ENCODE measurements at places on chromosomes 6 and 20.

DNA sequence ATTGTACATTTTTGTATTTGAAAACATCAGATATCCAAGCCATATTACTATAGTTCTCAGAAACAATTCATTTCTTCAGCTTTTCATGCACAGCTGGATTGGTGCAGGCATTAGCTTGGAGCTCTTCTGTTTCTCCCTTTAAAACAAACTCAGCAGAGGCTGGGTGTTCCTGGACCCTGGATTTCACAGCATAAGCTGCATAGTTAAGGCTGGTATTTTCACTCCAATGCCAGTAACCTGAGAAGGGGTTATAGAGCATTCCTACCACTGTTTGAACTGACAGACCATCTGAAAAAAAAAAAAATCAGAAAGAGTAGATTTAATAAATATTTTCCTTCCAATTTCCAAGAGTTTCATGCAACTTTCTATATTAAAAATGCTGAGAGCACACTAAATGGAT, 20.1 kb upstream of the FAXC start:
- no peak for DNase-seq

DNA sequence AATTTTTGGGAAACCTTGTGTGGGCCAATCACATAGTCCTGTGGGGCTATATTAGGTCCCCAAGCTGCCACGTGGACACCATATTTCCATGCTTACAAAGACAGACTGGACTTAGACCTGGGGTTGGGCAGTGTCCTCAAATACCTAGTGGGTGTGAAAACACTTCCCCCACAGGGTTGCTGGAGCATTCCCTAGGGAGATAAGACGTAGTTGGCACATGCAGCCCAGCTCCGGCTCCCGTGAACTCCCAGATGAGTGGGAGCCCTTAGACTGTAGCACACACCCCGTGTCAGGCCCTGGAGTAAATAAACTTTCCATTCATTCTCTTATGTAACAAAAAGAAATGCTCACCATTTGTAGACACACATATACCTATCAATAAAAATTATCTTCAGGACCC, 14.2 kb downstream of the KCNG1 start:
- no peak for DNase-seq

DNA sequence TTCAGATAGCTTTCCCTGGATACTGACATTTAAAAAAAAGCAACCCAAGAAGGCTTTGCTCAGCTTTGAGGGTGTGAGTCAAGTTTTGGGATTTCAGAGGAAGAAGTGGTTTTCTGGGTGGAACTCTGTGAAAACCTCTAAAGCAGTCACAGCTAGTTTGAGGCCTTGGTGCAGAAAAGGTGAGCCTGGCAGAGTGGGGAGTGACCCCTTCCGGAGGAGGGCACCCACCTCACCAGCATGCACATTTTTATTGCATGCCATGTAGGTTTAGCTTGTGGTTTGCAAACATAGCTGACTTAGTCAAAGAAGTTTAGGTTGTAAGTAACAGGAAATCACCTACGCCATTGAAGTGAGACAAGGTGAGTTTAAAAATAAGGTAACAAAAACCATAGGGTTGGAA, 146.8 kb upstream of the PMEPA1 start:
- DNase-seq = no peak

DNA sequence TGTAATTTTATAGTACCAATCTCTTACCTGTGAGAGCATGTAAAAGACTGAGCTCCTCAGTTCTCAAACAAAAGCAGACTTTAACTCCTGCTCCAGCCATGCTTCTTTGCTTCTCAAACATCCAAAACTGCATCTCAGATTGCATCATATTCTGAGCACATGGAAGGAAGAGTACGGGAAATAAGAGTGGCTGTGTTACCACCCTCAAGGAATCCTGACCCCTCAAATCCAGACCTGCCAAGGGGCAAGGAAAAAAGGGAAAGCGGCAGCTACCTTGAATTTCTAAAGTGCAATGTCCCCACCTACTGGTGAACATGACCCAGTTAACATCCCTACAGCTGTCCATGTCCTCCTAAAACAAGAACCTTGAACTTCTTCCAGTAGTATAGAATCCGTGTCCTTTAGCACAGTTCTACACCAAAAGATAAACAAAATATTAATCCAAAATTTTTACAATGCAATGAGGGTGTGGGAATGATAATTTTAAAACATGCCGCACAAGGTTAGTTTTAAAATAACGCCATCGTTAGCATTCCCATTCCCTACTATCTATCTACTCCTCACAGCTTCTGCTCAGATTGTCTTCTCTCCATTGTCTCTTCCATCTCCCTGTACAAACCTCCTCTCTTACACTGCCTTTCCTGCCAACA, 34.1 kb upstream of the HLA-DQB1 start:
- DNase-seq = no peak

- no peak for DNase-seq
Observed at GRCh38 chr6:18280084-18280483, 15.8 kb upstream of the DEK start.

DNA sequence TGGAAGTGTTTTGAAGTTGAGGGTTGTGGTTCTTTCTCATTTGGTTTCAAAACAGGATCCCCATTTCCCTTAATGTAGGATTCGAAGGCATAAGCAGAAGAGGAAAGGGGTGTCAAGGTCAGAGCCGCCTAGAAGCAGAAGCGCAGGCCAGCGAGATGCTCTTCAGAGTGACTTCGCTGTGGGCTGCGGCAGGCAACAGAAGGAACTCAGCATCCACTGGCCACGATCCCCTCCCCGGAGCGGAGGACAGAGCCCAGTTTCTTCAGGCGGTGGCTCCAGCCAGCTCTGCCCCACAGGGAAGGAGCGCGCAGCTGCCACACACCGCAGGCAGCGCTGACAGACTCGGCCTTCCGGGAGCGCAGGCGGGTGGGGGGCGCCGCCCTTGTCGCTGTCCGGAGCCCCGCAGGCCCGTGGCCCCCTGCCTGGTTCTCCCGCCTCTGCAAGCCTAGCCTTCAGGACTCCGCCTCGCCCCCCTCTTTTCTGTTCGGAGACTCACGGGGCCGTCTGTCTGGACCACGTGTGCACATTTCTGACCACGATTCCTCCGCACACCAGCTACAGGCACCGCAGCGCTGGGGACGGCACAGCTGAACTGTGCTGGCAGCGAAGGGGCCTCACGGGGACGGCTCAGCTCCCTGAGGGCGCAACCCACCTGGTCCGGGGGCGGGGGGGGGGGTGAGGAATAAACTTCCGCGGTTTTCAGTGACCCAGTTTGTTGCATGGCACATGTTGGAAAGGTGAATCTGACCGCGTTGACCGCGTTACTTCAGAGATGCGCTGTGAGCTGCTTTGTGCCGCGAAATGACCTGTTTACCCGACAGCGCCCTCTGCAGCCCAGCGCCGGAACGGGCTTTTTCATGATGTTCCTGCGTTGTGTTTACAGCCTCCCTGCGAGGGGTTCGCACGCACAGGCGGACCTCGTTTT, 26.1 kb downstream of the TTLL2 start:
- DNase-seq = peak; percentile 30

DNA sequence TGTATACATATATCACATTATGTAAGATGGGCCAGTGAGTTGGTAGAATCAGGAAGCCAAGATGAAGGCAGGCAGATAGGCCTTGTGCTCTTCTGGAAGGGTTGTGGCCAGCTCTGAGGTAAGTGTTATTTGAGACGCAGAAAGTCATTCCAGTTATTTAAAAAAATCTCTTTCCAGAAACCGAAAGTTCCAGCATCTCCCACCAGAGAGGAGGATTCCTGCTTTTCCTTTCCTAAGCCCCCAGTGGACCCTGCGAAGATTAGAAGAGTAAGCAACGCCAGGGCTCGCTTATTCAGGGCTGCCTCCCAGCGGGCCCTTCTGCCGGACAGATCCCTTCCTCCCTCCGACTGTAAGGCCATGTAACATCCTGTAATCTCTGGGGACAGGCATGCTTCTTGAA, 20.4 kb downstream of the ARMC2 start:
- no peak for DNase-seq

DNA sequence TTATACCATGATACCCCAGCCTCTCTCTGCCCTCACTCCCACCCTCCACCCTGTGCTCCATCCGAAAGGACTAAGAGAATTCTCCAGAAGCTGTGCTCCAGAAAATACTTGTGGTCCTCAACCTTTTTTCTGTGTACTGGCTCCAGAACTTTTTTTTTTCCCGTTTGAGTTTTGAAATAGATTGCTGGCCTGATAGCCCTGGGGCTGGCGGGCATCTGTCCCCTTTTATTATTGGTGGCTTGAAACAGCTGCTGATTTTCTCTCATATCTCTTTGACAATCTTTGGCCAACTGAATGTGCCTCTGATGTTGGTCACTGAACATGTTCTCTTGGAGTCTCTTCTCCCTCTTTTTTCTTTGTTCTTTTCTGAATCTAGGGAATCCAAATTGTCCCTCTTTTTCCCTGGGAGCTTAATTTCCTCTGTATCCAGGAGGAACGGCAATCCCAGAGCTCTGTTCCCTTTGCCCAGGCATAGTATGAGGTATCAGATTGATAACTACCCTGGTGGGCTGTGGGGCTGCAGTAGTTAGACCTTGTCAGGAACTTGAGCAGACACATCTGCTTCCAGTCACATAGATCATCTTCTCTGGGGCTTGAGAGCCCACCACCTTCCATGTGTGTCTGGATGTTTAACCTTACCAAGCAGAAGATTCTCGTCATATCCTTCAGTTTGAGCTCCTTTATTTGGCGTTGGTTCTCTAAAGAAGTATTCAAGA, 1.6 kb downstream of the PPARD start:
- DNase-seq = no peak

GRCh38 chr20:59270380-59270779, 30.0 kb upstream of the EDN3 start:
- no peak for DNase-seq

DNA sequence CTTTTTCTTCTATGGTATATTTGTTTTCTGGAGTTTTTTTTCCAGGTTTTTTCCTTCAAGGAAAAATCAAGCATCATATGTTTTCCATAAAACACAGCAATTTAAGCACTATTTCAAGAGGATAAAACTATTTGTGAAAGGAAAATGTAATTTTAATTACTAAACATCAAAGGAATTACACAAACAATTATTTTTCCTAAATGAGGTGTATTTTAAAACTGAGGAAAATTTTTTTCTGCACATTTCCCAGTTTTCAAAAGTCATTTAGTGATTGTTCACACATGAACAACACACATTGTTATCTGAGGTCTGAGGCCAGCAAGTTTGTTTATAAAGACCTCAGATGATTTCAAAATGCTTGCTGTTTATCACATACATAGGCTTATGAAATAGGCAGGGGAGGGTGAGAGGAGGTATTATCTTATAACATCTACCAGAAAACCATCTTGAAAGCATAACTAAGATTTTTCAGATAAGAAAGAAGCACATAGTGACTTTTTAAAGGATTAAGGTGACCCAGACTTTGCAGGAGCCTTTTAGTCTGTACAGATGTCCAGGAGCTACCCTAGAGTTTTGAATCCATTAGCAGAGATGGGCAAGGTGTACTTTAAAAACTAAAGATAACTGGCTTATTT, 381.6 kb downstream of the GJA1 start:
- no peak for DNase-seq

DNA sequence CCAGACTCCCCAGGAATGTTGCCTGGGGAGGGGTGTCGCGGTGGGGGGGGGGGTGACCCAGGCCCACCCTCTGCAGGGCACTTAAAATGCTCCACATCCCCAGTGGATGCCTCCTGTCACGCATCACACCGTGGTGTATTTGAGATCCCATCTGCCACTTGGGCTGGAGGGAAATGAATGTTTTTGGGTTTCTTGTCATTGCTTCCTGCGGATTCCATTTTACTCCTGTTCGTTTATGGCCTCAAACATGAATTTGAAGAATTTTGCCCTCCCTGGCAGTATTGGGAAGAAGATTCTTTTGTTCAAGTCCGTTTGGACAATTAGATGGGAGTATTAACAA, 544 bp upstream of the KHDC1 start:
- no peak for DNase-seq

GRCh38 chr6:6277413-6277812, 43.0 kb downstream of the F13A1 start:
- no peak for DNase-seq

DNA sequence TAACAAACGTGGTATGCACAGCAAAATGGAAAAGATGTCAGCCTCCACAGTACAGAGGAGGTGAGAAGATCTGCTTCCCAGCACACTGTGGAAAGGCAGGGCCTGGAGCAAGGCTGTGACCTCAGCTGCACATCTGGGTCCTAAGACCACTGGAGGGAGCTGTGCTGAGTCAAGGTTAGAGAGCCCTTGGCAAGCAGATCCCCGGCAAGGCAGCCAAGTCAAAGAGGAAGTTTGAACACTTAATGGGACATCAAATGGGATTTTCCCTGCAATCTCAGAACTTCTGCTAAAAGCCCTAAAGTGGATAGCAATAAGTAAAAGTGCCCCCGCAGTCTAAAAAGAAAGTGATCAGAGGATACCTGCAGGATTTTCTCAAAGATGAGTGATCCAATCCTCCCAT, 39.5 kb downstream of the UNC5CL start:
- DNase-seq = no peak

- no peak for DNase-seq
Observed at GRCh38 chr20:40949346-40949745, 79.3 kb upstream of the TOP1 start.

- DNase-seq = no peak
Observed at GRCh38 chr6:12785301-12785700, 68.7 kb downstream of the PHACTR1 start.

- DNase-seq = no peak
Observed at GRCh38 chr6:10962673-10963072, 75.8 kb downstream of the SYCP2L start.

DNA sequence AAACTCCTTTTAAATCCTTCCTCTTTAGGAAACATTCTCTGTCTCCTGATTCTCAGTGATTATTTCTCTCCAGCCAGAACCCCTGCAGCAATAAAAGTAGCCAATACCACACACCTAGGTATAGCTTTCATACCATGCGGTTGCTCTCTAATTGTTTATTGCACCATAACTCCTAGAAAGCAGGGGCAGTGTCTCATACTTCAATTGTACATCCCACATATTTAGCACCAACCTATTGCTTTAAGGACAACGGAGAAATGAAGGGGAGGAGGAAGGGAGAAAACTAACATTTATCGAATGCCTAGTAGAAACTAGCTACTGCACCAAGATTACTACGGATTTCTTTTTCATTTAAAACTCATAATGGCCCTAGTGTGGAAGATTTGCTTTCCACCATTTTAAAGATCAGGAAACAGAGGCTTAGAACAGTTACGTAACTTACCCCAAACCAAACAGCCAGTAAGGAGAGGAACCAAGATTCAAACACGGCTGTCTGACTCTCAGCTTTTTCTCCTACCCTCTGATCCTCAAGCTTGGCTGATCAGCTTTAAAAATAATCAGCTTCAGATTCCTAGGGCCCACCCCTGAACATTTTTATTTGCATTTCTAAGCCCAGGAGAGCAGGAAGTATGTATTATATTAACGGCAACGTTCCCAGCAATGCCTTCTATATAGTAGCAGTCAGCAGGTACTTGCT, 43.4 kb upstream of the ATXN1 start:
- no peak for DNase-seq

GRCh38 chr20:38723848-38724625, at the start of gene SLC32A1:
Gene SLC32A1, plus strand, starts transcription at chr20:38724486. Its CDS starts 239 bp downstream, at chr20:38724725.
- DNase-seq = no peak

GRCh38 chr6:129859524-129859923, 1.6 kb downstream of the TMEM244 start:
- no peak for DNase-seq

Data from amygdala (tissue), 56 donors.